ENCODE measurements at places on chromosomes 5 and 9. TPM values are rescaled to one million over a fixed set of nuclear protein-coding genes. Genes with fewer than 3 reads are reported as not detected.

DNA sequence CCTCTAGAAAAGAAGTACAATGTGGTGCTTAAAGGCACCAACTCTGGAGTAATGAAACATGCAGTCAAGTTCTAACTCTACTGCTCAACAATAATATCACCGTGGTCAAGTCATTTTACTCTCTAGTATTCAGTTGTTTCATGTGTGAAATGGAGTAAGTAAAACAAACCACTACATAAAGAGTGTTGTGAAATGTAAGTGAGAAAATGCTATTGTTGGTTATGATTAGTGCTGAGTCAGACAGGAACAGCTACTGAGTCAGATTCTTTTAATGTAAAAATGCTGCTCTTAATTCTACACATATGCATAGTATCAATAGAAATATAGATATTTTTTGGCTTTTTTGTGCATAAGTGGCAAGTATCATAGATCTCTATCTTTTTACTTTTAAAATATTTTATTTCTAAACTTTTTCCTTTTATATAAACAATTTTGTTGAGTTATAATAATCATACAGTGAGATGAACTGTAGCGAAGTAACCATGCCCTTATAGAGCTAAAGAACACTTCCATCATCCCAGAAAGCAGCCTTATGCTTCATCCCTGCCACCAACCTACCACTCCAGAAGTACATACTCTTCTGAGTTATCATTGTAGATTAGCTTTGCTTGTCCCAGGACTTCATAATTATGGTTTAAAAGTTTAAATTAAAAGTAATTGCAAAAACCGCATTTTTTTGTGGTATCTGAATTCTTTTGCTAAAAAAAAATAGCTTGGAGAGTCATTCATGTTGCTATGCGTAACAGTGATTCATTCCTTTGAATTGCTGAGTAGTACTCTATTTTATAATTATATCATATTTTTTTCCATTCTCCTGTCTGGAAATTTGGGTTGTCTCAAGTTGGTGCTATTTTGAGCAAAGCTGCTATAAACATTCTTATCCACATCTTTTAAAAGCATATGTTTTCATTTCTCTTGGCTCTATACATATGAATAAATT lies 548.2 kb upstream of the CLINT1 start:
- DNase-seq: no peak

- no peak for DNase-seq
Measured at GRCh38 chr9:110124439-110124838, 83.5 kb downstream of the C9orf152 start.

GRCh38 chr9:116451500-116452115 lies 235.5 kb upstream of the TRIM32 start:
- DNase-seq: no peak

DNA sequence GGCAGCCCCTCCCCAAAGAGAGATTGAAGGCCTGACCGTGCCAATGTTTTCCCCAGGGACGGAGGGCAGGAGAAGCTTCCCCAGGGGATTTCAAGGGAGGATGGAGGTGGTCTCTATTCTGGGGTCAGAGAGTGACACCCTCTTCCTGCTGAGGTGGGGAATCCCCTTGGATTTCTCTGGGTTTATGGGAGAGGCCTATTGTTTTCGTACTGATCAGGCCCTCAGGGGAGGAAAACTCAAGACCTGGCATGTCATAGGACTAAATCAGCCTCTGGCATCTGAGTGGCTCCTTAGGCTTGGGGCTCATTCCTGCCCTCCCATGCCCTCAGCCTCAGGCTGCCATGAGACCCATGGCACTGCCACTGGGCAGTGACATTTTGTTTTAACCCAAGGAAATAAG lies 44.6 kb downstream of the IRF1 start:
- no peak for DNase-seq

Gene NDUFS4
- polyA plus RNA-seq: 145 TPM

Gene ARID3C
- 0.14 TPM for polyA plus RNA-seq

Gene SPINK7
- 0.13 TPM for polyA plus RNA-seq

Gene SLC46A2
- 0.16 TPM for polyA plus RNA-seq
